ENCODE measurements at places on chromosomes 6 and 20. TPM values are rescaled to one million over a fixed set of nuclear protein-coding genes. Genes with fewer than 3 reads are reported as not detected.

DNA sequence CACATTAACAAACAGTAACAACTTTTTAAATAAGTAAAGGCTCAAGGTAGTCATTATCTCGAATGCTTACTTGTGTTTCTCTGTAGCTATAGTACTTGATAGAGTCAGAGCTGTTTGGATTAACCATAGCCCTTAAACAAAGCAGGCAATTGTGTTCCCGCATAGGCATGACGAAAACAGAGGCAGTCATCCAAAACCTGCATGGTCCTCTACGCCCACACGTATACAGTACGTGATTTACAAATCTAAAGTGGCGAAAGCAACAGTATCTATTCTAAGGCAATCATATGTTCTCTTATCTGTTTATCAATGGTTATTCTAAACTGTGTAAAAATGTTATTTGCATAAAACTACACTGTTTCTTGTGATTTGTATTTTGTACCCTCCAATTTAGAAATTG is 31.8 kb downstream of the HFE start:
- DNase-seq = no peak

MUC21 gene
- not detected for total RNA-seq

WFDC5 gene
- total RNA-seq = not detected

DNA sequence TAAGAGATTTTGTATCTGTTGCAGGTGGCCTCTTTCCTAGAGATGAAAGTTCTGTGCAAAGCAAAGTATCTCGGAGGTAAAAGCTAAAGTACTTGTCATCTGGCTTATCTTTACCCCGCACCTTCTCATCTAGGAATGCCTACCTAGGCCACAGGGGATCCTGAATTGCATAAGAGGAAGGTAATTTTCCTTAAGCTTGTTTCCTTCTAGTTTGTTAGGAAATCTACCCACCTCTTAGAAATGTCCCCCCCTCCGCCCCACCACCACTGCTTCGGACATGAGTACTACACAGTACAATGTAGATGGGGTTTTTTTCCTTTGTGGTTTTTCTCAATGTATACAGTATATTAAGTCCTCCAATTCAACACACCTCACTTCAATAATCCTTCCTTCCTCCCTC is 21.5 kb downstream of the FOXC1 start:
- no peak for DNase-seq

IRAK1BP1 gene
- 5.5 TPM for total RNA-seq

APOM gene
- 2.4 TPM for total RNA-seq

KLC4 gene
- 35.9 TPM for total RNA-seq

GRCh38 chr6:150403458-150404246 is 34.8 kb downstream of the IYD start:
- DNase-seq = no peak

DNA sequence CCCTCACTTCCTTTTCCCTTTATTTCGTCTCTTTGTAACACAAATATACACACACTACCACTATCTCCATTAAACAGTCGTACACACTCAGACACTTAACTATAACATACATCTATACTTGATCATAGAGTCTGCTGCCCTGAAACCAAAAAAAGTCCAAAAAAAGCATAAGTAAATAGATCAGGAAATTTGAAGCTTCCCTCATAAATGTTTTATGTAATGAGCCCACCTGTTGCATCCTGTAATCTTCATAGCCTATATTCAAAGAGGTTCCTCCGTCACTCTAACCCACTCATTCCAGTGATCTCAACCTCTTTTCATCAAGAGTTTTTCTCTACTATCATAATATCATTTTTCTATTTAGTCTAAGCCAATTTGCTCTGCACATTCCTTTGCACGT is 6.9 kb upstream of the OR12D2 start:
- no peak for DNase-seq

DNA sequence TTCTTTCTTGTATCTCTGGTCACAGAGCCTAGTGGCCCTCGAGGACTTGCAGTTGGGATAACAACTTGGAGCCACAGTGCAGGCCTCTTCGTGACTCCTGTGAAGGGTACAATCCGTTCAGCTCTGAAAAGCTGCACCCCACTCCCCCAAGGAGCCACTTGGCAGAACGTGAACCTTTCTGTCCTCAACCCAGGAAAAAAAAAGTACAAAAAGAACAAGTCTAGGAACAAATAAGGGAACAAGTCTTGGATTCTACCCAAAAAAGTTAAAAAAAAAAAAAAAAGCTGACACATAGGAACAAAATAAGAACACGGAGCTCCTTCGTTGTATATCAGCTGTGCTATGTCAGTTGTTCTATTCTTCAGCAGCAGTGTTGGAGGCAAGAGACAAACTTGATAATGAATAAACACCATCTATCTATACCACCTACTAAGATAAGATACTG is 77.9 kb upstream of the TULP1 start:
- peak; percentile 79 for DNase-seq

DNA sequence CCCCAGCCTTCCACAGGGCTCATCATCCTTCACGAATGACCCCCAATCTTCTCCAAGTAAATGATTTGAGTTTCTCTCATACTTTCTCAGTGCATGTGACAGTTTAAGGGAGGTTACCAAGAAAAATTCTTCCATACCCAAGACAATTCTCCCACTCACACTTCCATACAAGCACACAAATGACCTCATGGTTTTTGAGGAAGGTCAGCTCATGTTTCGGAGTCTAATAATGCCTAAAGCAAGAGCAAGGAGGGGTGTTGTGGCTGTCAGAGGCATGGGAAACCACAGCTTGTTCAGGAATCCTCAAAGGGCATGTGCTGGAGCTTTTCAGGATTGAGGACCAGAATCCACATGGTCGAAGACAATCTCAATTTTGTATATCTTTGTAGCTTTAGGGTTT is 279.0 kb downstream of the MAFB start:
- no peak for DNase-seq

DNA sequence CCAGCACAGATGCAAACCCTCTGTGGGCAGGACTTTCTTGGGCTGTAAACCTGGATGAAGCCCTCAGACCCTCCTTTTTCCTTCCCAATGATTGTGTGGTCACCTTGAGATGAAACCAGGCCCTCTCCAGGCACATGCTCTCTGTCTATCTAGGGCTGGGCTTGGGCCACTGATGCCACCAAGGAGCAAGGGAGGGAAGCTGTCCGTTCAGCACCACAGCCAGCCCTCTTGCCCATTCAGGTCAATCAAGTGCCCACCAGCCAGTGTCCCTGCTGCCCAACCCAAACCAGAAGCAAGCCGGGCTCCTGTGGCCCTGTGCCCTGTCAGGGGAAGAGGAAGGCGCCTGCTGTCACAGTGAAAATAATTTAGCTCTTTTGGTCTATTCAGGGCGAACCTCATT is 8.0 kb downstream of the STMN3 start:
- no peak for DNase-seq

PRDM13 gene
- total RNA-seq = not detected

DNA sequence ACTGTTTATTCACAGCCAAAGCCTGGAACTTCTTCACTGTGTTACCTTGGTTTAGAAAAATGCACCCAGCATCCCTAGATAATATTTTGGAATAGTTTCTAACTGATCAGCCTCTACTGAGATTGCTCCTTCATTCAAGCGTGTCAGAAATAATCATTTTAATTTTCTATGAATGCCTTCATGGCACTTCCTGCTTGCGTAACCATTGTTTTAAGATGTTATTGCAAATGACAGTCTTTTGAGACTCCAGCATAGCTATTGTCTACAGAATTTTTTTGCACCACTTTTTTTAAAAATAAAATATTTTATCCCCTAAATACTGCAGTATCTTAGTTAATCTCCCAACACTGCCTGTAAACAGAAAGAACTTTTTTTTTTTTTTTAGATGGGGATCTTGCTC is 213.1 kb downstream of the PHACTR1 start:
- no peak for DNase-seq

DNA sequence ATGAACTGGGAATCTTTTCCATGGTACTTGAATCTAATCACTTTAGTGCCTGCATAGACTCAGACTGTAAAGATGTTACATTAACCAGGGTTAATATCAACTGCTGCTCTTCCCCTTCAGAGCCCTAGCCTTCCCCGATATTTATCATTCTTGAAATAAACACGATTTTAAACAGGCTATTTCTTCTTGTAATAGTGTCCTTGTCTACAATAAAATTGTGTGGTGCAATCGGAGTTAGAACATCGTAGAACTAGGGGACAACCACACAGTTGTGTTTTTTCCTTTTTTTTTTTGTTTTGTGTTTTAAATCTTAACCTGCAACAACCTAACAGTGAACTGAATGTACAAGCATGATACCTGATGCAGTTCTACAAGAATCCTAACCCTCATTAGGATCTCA is 4.5 kb downstream of the GJA1 start:
- no peak for DNase-seq

- no peak for DNase-seq
Observed at GRCh38 chr6:3450888-3451287, 6.0 kb downstream of the SLC22A23 start.

- DNase-seq = peak; percentile 53
Observed at GRCh38 chr20:63696628-63697356, at the start of gene TNFRSF6B. TNFRSF6B (plus strand) TSS chr20:63696652; CDS start chr20:63696768, 116 bp downstream.

GRCh38 chr6:118683881-118684872 is 32.8 kb upstream of the CEP85L start:
- DNase-seq = no peak

- no peak for DNase-seq
Observed at GRCh38 chr6:45116714-45117410, 211.3 kb upstream of the RUNX2 start.

DNA sequence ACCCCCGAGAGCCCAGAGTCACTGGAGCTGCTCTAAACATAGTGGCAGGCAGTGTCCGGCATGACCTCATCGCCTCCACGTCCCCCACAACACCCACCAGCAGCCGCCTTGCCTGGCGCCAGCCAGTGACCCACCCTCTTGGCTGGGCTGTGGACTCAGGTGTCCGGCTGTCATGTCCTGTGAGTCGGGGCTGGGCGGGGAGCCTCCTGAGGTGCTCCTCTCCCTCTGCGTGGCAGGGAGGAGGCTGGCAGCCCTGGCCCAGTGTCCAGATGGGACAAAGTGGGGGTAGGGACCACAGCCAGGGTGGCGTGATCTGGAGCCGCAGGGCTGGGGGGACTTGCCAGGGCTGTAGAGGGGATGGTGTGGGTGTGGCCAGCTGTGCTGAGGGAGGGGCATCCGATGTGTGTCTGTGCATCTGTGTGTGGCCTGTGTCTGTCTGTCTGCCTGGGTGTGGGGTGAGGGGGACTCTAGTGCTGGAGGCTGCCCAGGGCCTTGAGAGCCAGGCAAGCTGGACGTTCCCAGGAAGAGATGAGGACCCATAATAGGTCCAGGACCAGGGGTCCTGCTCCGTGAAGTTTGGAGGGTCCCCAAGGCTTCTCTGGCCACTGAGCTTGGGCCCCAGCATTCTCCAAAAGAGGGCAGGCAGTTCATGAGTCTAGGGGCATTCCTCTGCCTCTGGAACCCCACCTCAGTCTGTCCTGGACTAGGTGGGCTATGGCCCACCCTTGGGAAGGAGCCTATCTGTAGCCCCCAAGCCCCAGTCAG is 2.3 kb upstream of the SOX18 start:
- peak; percentile 80 for DNase-seq

GRCh38 chr20:59020938-59021551 is 1.8 kb downstream of the TUBB1 start:
- DNase-seq = no peak

DNA sequence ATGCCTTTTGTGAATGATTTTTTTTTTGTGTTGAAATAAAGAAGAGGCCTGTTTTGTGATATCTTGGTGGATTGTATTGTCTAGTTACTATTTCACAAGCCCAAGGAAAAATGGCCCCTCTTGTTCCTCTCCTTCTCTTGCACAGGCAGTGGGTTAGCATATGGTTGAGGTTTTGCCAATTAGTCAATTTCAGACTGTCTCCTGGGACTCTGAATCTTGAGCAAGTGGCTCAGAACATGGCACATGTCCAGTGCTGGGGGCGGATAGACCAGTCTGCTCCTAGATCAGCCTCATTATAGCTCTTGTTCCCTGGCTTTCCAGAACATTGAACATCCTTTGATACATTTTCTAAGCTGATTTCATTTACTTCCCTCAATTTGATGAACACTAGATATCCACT is 589.2 kb downstream of the PHF3 start:
- DNase-seq = peak; percentile 61

DNA sequence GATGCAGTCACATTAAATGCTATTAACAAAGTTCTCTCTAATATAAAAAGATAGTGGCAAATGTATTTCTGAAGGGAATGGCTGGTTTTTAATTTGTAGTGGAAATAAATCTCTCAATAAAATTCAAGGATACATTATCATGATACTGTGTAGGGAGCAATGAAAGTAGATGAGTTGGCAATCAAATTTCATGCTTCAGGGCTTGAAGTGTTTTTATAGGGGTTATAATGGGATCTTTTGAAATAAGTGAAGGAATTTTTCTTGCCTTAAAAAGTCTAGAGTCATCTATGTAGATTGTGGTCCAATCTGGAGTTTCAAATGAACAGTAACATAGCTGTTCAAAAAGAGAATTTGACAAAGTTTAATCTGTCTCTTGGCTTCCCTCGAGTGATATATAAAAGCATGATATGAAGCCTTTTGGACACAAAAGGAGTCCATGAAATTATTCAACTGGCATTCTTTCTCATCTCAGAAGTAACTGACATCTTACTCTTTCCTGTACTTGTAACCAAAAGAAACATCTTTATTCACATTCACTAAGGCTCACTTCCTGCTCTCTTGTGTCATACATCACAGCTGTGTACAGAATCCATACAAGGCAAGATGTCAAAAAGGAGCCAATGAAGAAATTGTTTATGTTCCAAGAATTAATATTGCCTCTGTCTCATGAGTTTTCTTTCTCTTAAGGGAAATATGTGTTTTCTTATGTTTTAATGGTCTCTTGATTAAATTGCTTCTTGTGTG is 591.0 kb upstream of the GJE1 start:
- DNase-seq = no peak

DNA sequence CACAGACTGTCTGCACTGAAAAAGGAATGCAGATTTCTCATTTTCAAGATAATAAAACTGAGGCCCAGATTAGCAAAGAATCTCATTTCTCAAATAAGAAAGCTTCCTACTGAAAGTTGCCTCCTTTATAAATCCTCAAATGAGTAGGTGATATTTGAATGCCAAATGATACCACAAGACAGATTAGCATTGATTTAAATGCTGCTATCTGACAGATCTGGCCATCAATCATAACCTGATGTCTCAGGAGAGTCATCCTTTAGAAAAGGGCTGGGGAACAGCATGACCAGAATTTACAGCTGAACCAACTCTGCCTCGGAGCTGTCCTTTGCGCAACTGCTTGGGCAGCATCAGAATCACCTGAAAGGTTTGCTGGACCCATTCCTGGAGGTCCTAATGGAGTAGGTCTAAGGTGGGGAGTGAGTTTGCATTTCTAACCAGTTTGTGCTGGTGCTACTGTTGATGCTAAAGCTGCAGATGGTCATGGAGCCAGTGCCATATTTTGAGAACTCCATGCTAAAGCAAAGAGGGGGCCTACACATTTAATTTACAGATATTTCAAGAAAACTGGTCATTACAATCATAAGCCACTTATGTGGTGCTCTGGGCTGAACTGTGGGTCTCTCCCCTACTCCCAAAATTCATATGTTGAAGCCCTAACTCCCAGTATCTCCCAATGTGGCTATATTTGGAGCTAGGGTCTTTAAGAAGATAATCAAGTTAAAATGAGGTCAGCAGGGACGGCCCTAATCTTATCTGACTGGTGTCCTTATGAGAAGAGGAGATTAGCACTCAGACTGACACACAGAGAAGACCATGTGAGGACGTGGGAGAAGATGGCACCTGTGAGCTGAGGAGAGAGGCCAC is 295.5 kb upstream of the JARID2 start:
- DNase-seq = no peak

Measured in left ventricle myocardium superior (tissue), 1 donor.